Lung (tissue), 17 donors: ENCODE measurements at places on chromosomes 12 and 14. TPM values are rescaled to one million over a fixed set of nuclear protein-coding genes. Genes with fewer than 3 reads are reported as not detected.

DNA sequence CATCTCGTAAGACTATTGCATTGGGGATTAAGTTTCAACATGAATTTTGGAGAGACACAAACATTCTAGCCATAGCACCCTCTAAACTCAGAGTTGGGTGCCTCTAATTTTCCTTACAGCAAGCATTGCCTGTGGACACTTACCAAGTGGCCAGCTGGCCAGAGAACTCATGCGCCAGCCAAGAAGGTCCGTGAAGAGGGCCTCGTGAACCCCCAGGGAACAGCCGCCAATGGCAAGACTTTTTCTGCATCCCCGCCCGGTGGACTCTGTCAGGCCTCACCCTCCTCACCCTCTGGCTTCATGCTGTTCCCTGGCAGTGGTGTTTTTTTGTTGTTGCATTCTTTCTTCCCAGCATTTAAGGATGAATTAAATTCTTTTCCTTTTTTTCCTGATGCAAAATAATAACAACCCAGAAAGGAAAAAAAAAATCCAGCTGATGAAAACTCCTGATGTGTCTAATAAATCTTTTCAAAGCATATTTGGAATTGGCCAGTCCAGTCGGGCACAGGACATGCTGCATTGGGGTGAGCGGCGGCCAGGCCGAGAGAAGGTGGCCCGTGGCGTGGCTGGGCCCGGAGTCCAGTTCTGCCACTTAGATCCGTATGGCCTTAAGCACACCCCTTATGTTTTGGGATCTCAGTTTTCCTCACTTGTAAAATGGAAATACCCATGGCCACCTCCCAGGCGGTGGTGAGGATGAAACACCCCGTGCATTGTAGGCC lies 191.9 kb upstream of the DIO3 start:
- peak; percentile 58 for DNase-seq

DNA sequence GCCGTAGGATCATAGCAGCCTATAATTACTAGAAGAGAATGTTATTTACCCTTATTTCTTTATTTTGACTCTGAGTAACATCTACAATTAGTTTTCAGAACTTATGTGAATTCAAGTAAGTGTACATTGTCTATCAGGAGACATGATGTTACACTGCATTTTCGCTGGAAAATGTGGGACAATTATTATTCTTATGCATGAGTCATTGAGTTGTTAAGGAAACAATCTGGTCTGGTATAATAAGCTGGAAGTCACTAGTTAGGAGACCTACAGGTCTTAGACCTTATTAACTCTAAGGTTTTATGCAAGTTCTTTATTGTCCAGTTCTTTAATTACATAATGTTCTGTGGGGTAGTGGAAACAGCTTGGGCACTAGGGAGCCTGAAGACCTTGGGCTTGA lies 5.8 kb downstream of the KTN1 start:
- DNase-seq = no peak

GRCh38 chr14:101072070-101072469 lies 168.5 kb upstream of the RTL1 start:
- no peak for DNase-seq

GRCh38 chr14:98368916-98369315 lies 903.1 kb downstream of the BCL11B start:
- DNase-seq = peak; percentile 7

DNA sequence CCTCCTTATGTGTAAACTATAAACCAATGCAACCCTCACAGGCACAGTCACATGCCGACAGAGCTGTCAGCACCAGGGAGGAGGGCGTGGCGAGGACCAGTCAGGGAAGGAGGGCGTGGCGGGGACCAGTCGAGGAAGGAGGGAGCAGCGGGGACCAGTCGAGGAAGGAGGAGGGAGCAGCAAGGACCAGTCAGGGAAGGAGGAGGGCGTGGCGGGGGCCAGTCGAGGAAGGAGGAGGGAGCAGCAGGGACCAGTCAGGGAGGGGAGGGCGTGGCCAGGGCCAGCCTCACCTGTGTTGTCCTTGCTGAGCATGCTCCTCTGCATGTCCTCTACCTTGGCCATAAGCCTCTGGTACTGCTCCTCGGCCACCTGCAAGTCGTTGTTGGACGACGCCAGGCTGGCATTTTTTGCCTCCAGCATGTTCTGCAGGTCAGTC lies 24.2 kb downstream of the GOLGA3 start:
- DNase-seq = no peak

- no peak for DNase-seq
These were observed 286.9 kb downstream of the RAD51B start for GRCh38 chr14:68106456-68106855.

DNA sequence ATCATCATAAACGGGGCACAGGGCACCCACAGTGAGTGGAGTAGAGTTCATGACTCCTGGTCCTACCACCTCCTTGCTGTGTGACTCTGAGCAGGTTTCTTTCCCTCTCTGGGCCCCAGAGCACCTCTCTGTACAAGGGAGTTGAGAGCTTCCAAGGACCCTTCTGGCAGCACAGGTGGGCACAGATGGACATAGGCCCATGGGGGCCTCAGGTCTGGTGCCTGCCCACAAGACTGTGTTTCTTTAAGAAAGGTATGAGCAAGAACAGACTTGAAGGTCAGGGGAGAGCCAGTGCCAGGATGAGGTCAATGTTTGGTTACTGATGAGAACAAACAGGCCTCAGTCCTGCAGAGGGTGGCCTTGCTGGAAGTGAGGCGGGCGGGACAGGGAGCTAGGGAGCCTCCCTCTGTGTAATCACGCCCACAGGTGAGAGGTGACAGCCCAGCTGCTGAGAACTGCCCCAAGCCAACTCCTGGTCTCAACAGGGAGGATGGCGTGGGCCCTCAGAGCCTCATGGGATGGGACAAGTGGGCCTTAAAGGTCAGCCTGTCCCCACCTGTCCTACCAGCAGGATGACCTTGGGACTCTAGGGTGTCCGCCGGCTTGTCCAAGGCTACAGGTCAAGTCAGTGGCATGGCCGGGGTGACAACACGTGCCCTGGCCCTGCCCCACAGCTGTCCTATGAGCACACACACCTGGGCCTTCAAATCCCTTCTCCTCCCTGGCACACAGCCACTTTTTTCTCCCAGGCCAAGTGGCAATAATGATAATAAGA lies 49.1 kb downstream of the CCDC85C start:
- DNase-seq = no peak

- DNase-seq = no peak
These were observed 29.3 kb downstream of the P2RX2 start for GRCh38 chr12:132647858-132648257.

GRCh38 chr14:20143911-20144310 lies 5.3 kb downstream of the OR4N5 start:
- DNase-seq = no peak

- DNase-seq = no peak
These were observed 49.6 kb downstream of the STON2 start for GRCh38 chr14:81350344-81351130.

GRCh38 chr12:167959-168600 lies 45.9 kb downstream of the SLC6A12 start:
- DNase-seq = no peak

DNA sequence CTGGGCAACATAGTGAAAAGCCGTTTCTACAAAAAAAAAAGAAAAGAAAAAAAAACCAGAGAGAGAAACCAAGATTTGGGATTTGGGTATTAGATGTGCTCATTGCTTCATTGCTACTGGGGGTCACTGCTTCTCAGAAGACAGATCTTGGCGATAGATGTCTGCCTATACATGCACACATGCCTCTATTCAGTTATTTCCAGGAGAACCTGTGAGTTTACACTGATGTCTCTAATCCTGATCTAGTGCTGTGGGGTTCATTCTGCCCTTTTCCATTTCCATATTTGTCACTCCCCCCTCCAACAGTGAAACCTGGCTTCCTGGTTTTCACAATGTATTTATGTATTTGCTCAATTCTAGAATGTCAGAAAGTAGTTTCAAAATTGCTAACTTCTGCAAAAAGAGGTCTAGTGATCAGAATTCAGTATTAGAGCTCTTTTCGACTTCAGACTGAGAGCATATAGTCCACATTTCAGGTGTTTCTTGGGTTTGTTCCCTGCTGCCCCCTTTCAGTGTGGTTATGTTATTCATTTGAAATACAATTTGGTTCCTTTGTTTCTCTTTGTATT lies 111.0 kb downstream of the SLC25A47 start:
- no peak for DNase-seq

DNA sequence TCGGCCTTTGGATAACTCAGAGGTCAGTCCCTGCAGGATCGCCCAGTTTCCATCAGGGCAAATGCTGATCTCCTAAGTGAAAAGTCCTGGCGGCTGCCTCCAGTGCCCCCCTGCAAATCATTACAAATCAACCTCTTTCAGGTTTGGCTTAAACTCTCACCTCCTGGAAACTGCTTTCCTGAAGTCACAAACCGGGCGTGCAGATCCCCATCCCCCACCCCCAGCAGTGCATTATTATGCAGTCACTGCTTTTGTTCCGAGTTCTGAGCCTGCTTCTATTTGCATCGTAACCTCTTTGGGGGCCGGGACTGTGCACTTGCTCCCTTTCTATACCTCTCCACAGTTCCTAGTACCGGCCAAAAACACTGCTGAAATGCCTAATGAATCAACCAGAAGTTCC lies at the start of gene USP44:
Gene USP44 (minus strand): TSS at position 172 of the 400 bp plus-strand sequence. CDS start 17,220 bp downstream, outside the sequence.
- no peak for DNase-seq

DNA sequence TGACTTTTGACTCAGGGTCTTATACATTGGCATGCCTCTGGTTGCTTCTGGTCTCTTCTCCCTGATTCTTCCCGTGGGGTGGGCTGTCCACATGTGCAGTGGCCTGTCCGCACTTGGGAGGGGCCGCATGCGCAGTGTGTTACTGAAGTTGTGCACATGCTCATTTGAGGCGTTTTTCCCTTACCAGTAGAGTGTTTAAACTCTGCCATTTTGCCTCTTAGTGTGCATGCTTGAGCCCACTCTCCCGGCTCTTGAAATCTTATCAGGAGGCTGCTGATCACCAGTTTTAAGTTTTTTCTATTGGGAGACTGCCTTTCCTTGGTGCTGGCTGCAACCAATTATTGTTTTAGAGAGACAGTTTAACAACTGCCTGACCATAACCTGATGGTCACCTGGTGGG lies 32.1 kb upstream of the HECTD1 start:
- peak; percentile 74 for DNase-seq

GRCh38 chr12:118548887-118549509 lies 172.6 kb downstream of the SUDS3 start:
- no peak for DNase-seq

GRCh38 chr12:77549383-77550128 lies 281.1 kb upstream of the NAV3 start:
- no peak for DNase-seq

- DNase-seq = no peak
These were observed 128.3 kb upstream of the PRMT8 start for GRCh38 chr12:3362737-3363136.

GRCh38 chr12:80979251-80979650 lies 41.5 kb upstream of the LIN7A start:
- DNase-seq = no peak

- DNase-seq = peak; percentile 22
These were observed 779.0 kb upstream of the FLRT2 start for GRCh38 chr14:84750763-84751554.

- DNase-seq = peak; percentile 77
These were observed 34.6 kb downstream of the PTPRR start for GRCh38 chr12:70885956-70886355.

GRCh38 chr12:109423392-109423791 lies 53.7 kb downstream of the KCTD10 start:
- no peak for DNase-seq

DNA sequence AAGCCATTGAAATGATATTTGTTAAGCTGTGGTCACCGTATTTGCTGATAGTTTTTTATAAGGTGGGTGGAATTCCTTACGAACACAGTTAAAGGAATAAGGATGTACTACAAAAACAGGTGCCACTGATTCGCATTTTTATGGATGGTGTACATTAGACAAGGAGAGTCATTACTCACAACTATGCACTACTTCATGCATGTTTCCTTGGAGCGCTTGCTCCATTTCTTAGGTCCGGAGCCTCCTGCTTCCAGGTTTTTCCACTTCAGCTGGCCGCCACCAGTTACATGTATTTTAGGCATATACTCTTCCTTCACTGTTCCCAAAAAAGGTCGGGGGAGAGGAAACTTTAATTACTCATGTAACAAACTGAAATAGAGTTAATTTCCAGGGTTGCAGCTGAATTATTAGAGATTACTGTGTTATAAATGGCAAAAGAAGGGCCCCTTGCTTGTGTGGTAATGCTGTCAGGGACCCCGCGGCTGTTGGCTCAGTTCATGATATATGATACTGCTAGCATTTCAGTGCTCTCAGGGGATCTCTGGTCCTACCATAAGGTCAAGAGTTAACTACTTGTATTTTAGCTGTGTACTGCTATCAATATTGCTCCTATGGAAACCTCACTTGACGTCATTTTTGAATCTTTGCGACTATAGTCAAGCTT lies 454.7 kb downstream of the NPAS3 start:
- peak; percentile 22 for DNase-seq

- DNase-seq = no peak
These were observed 42.2 kb upstream of the TBX3 start for GRCh38 chr12:114726092-114726710.

DNA sequence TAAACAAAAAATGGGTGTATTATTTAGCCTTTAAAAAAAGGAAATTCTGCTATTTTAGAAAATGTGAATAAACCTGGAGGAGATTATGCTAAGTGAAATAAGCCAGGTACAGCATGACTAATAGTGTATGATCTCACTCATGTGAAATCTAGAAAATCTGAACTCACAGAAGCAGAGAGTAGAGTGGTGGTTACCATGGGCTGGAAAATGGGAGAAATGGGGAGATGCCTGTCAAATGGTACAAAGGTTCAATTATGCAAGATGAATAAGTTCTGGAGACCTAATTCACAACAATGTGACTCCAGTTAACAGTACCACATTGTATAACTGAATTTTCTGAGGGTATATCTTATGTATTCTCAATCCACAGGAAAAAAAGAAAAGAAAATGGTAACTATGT lies 17.4 kb upstream of the LEMD3 start:
- DNase-seq = no peak

DNA sequence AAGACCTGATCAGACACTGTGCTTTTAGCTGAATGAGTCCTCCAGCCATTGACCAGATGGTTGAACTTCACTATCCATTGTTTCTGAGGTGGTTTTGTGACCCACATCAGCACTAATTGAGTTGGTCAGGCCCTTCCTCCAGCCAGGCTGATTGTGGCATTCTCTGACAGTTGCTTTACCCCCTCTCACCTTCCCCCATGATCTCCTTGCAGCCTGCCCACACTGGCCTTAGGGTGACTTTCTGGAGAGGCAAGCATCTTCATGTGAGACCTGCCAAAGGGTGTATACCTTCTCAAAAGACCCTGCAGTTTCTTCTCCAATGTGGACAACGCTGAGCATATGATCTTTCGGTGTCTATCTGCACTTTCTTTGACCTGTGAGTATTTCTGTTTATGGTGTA lies 83.9 kb downstream of the GPATCH2L start:
- DNase-seq = no peak

Gene CATSPERB
- 1.3 TPM for polyA plus RNA-seq

Gene KRT74
- not detected for polyA plus RNA-seq

Gene HVCN1
- 16.7 TPM for polyA plus RNA-seq

Gene BEGAIN
- 1.3 TPM for polyA plus RNA-seq

Gene MYO1A
- 0.13 TPM for polyA plus RNA-seq

Gene ASB2
- polyA plus RNA-seq = 2.9 TPM

Gene STON2
- polyA plus RNA-seq = 3.1 TPM

Gene SIRT4
- polyA plus RNA-seq = 0.95 TPM

Gene CLBA1
- 12.3 TPM for polyA plus RNA-seq
